GM23338 (cell line): ENCODE measurements at places on chromosomes 13 and 19. TPM values are rescaled to one million over a fixed set of nuclear protein-coding genes. Genes with fewer than 3 reads are reported as not detected.

GRCh38 chr19:33343859-33344572, 29.5 kb upstream of the CEBPG start:
- no peak overlapping the region for H3K27ac ChIP-seq
- H3K36me3 ChIP-seq: no peaks in the 10 kb centered on the region
- H3K27me3 ChIP-seq: no peaks in the 10 kb centered on the region

DNA sequence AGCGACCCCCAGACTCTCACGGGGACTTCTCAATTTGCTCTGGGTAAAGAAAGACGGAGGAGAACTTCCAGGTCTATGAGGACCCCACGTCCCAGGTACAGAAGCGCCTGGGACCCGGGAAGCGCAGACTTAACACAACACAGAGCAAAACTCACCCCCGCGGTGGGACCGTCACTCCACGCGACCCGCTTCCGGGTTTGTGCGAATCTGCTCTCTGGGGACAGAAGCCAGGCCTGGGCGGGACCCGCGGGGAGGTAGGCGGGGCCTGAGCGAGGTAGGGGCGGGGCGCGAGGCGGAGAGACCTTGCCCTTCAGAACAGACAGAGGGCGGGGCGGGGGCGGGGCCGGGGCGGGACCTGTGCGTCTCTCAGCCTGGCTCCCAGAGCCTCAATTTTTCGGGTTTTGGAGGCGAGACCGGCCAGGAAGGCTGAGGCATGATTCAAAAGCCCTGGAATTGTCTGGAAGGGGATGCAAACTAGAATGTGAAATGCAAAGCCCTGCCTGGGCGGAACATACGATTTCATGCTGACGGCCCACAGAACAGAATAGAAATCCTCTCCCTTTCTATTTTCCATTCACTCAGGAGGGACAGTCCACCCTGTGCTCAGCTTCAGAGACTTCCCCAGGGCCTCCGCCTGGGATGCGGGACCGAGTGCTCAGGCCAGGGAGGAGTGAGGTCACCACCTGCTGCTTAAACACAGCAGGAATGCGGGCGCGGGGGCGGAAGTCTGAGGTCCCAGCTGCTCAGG, 19.3 kb upstream of the ZNF888 start:
- peaks cover 33% of the 10 kb centered on the region for H3K4me1 ChIP-seq
- peak; percentile 93 for DNase-seq
- H3K36me3 ChIP-seq: no peaks in the 10 kb centered on the region

GRCh38 chr19:15874821-15875474, 22.9 kb downstream of the CYP4F2 start:
- no peak overlapping the region for H3K4me3 ChIP-seq
- H3K27ac ChIP-seq: no peak overlapping the region
- no peaks in the 10 kb centered on the region; the same call in 1 of the 2 replicates for H3K36me3 ChIP-seq

DNA sequence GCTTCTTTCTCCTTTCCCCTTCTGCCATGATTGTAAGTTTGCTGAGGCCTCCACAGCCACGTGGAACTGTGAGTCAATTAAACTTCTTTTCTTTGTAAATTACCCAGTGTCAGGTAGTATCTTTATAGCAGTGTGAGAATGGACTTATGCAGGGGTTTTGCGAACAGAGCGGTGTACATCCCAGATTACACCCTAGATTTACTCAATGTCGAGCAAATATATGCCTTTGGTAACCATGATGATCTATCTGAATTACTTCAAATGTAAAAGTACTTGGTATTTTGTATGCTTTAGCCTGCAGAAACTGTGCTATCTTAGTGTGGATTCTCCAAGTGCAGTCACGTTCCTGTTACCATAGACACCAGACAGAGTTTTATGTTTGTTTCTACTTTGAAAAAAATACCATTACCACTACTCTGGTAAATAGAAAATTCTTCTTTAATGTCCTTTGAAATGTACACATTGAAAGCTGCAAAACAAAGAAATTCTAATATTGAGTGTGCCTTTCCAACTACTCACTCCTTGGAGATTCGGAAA, 510.4 kb upstream of the ARGLU1 start:
- no peaks in the 10 kb centered on the region for H3K36me3 ChIP-seq
- no peak overlapping the region for H3K27ac ChIP-seq
- H3K27me3 ChIP-seq: no peaks in the 10 kb centered on the region
- no peak overlapping the region for H3K4me3 ChIP-seq
- no peak for DNase-seq

GRCh38 chr19:31693131-31693932, 344.1 kb upstream of the TSHZ3 start:
- no peaks in the 10 kb centered on the region for H3K27me3 ChIP-seq
- no peaks in the 10 kb centered on the region for H3K36me3 ChIP-seq
- no peaks in the 10 kb centered on the region for H3K4me1 ChIP-seq
- DNase-seq: peak; percentile 21

- H3K27me3 ChIP-seq: no peaks in the 10 kb centered on the region
- no peak for DNase-seq
- no peak overlapping the region for H3K4me3 ChIP-seq
- H3K36me3 ChIP-seq: no peaks in the 10 kb centered on the region
- H3K27ac ChIP-seq: no peak overlapping the region
These were observed 375.6 kb downstream of the COG6 start for GRCh38 chr13:40031031-40031430.

DNA sequence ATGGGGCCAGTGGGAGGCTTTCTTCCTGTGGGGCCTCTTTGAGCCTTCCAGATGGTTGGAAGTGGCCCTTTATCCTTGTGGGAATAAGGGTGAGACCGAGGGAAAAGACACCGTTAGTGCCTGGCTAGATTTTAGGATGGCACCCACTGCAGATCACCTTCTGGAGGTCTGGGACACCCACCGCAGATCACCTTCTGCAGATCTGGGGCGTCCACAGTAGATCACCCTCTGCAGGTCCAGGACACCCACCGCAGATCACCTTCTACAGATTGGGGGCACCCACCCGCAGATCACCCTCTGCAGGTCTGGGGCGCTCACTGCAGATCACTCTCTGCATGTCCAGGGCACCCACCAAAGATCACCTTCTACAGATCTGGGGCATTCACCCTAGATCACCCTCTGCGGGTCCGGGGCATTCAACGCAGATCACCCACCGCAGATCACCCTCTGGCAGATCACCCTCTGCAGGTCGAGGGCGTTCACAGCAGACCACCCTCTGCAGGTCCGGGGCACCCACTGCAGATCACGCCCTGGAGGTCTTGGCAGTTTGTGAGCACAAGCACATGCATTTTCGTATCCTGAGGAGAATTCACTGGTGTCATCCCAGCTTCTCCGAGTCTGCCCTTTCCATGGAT, 153.4 kb upstream of the TSHZ3 start:
- no peak overlapping the region for H3K27ac ChIP-seq
- H3K27me3 ChIP-seq: no peaks in the 10 kb centered on the region
- no peaks in the 10 kb centered on the region for H3K4me1 ChIP-seq
- no peak overlapping the region for H3K4me3 ChIP-seq
- no peaks in the 10 kb centered on the region for H3K36me3 ChIP-seq

Gene LRRC63
- not detected in 2 replicates for total RNA-seq

Gene LPAR6
- total RNA-seq: 1.4 and 2.6 TPM in 2 replicates

Gene RPL21
- total RNA-seq: 1,037 and 1,529 TPM in 2 replicates

- no peaks in the 10 kb centered on the region for H3K36me3 ChIP-seq
- H3K27ac ChIP-seq: no peak overlapping the region
- H3K4me1 ChIP-seq: no peaks in the 10 kb centered on the region
- no peak for DNase-seq
These were observed 251.0 kb downstream of the UQCRFS1 start for GRCh38 chr19:28961772-28962500.

DNA sequence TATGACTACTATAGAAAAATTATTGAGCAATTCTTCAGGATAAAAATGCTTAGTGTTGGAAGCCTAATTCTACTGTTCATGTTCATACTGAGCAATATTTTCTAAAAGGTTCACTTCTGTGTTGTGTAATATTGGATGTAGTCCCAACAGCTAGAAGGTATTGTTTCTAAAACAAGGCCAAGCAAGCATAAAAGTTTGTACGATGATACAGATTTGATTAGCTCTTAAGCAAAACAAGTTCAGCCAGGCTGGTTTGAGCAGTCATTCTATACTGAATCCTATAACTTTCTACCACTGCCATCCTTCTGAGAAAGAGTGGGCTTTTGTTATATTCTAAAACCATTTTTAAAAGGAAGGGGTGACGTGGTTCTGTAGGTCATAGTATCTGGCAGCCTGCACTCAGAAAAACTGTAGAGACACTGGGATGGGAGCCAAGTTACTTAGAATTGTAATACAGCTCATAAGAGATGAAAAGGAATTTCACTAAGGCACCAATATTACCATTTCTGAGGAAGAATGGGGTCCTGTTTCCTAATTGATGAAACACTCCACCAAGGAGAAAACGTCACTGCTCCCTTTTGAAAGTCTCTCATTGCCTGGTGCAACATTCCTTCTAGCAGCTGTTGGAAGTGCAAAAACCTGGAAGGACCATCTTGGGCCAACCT, 275.0 kb upstream of the DACH1 start:
- H3K27ac ChIP-seq: no peak overlapping the region
- H3K4me1 ChIP-seq: peaks cover 17% of the 10 kb centered on the region; the same call in 1 of the 2 replicates
- no peaks in the 10 kb centered on the region for H3K36me3 ChIP-seq
- no peak overlapping the region for H3K4me3 ChIP-seq

DNA sequence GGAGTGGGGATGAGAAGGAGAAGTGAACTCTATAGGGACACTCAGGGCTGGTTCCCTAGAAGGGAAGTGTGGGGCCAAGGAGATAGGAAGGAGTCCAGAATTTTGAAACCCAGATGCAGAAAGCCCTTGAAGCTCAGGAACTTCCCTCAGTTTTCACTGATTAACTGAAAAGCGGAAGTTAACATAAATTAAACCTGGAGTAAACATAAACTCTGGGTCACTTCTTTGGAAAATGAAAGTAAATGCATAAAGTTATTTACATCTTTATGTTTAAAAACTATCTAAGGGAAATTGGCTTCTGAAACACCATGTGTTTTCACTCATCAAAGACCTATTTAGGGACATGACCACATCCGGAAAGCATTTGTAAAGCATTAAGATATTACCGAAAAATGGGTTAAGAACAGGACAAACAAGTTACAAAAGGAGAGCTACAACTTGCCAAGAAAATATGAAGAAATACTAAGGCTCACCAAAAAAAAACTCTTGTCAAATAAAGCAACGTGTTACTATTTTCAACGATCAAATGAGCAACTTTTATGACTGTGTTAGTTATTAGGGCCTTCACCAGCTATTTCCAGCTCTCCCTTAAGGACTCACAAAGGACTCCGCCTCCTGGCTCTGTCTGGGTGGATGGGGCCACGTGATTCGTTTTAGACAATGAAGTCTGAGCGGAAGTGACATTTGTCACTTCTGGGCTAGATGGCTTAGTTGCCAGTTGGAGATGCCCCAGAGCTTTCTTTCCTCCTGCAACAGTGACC, 439.1 kb upstream of the ZNF507 start:
- no peak overlapping the region for H3K4me3 ChIP-seq
- H3K4me1 ChIP-seq: no peaks in the 10 kb centered on the region
- H3K27ac ChIP-seq: no peak overlapping the region
- no peak for DNase-seq
- H3K27me3 ChIP-seq: no peaks in the 10 kb centered on the region

DNA sequence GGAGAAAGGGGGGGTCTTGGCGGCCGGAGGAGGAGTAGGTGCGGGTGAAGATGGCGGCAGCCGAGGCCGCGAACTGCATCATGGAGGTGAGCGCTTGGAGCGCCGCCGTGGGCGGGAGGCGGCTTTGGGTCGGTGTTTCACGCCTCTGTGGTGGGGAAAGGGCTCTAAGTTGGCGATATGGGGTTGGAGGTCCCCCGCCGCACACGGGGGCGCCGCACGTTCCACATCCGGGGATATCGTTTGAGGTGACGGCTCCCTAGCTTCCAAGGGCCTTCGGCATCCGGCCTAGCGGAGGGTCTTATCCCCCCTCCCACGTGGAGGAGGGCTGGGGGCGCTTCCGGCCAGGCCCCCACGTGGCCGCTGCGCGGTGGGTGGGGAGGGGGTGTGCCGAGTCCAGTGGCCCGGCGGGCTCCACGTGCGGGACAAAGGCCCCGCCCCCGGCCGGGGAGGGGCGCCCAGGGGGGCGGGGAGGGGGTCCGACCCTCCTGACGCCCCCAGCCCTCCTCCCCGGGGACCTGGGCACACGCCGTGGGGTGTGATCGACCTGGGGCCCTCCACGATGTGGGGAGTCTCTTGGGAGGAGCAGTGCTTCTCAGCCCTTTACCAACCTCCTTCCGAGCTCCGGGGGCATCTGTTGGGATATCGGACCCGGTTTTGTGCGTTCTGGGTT, at the start of gene PRMT1:
Gene PRMT1, plus strand, starts transcription at position 41 of the 670 bp plus-strand sequence. Its CDS starts 10 bp downstream, at position 51.
- H3K4me1 ChIP-seq: peaks cover 22% of the 10 kb centered on the region
- peaks cover 20% of the 10 kb centered on the region for H3K36me3 ChIP-seq
- no peaks in the 10 kb centered on the region for H3K27me3 ChIP-seq
- peak within 1 kb of the TSS; percentile 95 for H3K4me3 ChIP-seq
- peak within 1 kb of the TSS; percentile 98 for H3K27ac ChIP-seq

- H3K36me3 ChIP-seq: no peaks in the 10 kb centered on the region
- no peaks in the 10 kb centered on the region for H3K27me3 ChIP-seq
- peak overlapping the region; percentile 64; the same call in 1 of the 2 replicates for H3K27ac ChIP-seq
- no peak overlapping the region for H3K4me3 ChIP-seq
- DNase-seq: no peak
These were observed 81.1 kb downstream of the STK24 start for GRCh38 chr13:98495627-98496478.

GRCh38 chr19:13999085-13999484, 7.0 kb downstream of the RFX1 start:
- no peaks in the 10 kb centered on the region for H3K27me3 ChIP-seq
- peaks cover 7% of the 10 kb centered on the region for H3K4me1 ChIP-seq
- DNase-seq: no peak
- H3K4me3 ChIP-seq: no peak overlapping the region
- 0 out of 2 replicates have a peak, but pooled peaks cover 6% of the 10 kb centered on the region for H3K36me3 ChIP-seq

DNA sequence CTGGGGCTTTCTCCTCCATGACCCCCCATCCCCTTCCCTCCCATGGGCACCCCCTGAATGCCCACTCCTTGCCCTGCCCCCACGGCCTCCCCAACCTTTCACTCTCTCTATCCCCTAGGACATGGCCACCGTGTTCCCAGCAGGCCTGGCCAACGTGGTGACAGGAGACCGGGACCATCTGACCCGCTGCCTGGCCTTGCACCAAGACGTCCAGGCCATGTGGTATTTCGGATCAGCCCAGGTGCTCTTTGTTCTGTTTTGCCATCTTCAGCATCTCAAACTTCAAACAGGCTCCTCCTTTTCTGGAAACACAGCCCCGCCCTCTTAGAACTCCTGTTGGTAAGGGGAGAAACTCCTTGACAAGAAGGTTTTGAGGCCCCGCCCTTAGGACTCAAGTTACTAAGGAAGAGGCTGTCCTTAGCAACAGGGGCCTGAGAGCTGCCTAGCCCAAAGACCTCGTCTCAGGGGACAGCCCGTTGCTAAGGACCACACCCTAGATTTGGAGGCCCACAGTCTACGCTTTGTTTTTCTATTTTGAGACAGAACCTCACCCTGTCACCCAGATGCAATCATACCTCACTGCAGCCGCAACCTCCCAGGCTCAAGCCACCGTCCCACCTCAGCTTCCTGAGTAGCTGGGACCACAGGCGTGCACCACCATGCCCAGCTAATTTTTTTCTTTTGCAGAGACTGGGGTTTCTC, 5.1 kb upstream of the FLT3LG start:
- H3K27me3 ChIP-seq: no peaks in the 10 kb centered on the region
- H3K4me3 ChIP-seq: no peak overlapping the region
- peaks cover 9% of the 10 kb centered on the region; the same call in 1 of the 2 replicates for H3K4me1 ChIP-seq
- DNase-seq: peak; percentile 100
- H3K27ac ChIP-seq: no peak overlapping the region

Gene POLRMT
- total RNA-seq: 120 and 148 TPM in 2 replicates

- H3K4me1 ChIP-seq: no peaks in the 10 kb centered on the region
- no peak for DNase-seq
- no peaks in the 10 kb centered on the region for H3K36me3 ChIP-seq
- no peak overlapping the region for H3K4me3 ChIP-seq
- no peaks in the 10 kb centered on the region for H3K27me3 ChIP-seq
These were observed 24.8 kb upstream of the TMEM255B start for GRCh38 chr13:113734099-113734825.

Gene KCNJ14
- 0.94 and 1.2 TPM in 2 replicates for total RNA-seq

- peaks cover 52% of the 10 kb centered on the region for H3K4me1 ChIP-seq
- no peak for DNase-seq
- H3K27me3 ChIP-seq: no peaks in the 10 kb centered on the region
- H3K4me3 ChIP-seq: no peak overlapping the region
- no peaks in the 10 kb centered on the region for H3K36me3 ChIP-seq
These were observed 339.2 kb downstream of the DNAJC15 start for GRCh38 chr13:43362556-43362955.
